Bronchial epithelial cell (primary cell): ENCODE measurements at places on chromosomes 2 and 18. TPM values are rescaled to one million over a fixed set of nuclear protein-coding genes. Genes with fewer than 3 reads are reported as not detected.

ERFE gene
- 4.2 and 5.8 TPM in 2 replicates for total RNA-seq

RAB27B gene
- total RNA-seq, result 65.5 and 72.7 TPM in 2 replicates

CD8B gene
- not detected in 2 replicates for total RNA-seq

AAK1 gene
- 17.9 and 32.5 TPM in 2 replicates for total RNA-seq

CRIM1 gene
- 35.3 and 45.7 TPM in 2 replicates for total RNA-seq

STON1 gene
- 0.26 and 0.79 TPM in 2 replicates for total RNA-seq

CYS1 gene
- 0.26 TPM in 2 replicates for total RNA-seq

CCDC141 gene
- not detected in 2 replicates for total RNA-seq

GALR1 gene
- not detected in 2 replicates for total RNA-seq

RIOK3 gene
- 144 TPM in 2 replicates for total RNA-seq

AGAP1 gene
- 17.9 and 22.4 TPM in 2 replicates for total RNA-seq

PFN4 gene
- total RNA-seq, result under 0.01 and 0.38 TPM in 2 replicates

MDH1B gene
- total RNA-seq, result 0.26 TPM in 1 of 2 replicates, not detected in the other

OTOS gene
- total RNA-seq, result not detected in 2 replicates

KATNAL2 gene
- under 0.01 and 0.77 TPM in 2 replicates for total RNA-seq

FMNL2 gene
- 15.1 and 24.7 TPM in 2 replicates for total RNA-seq

ANO7 gene
- total RNA-seq, result under 0.01 and 0.13 TPM in 2 replicates

YES1 gene
- total RNA-seq, result 119 and 165 TPM in 2 replicates

PLA2R1 gene
- 2.1 and 4.5 TPM in 2 replicates for total RNA-seq

SCLY gene
- total RNA-seq, result 9.1 and 12.6 TPM in 2 replicates

SUCLG1 gene
- 24.6 and 27.9 TPM in 2 replicates for total RNA-seq

RNF138 gene
- total RNA-seq, result 18.2 and 19.6 TPM in 2 replicates

UCN gene
- 0.51 and 1.8 TPM in 2 replicates for total RNA-seq

PRKAG3 gene
- not detected in 2 replicates for total RNA-seq

MYOM1 gene
- total RNA-seq, result 0.26 and 0.38 TPM in 2 replicates

CDK15 gene
- 0.26 TPM in 1 of 2 replicates, not detected in the other for total RNA-seq

PUM2 gene
- total RNA-seq, result 43.7 and 48.5 TPM in 2 replicates

SERPINB2 gene
- 50.5 and 64.6 TPM in 2 replicates for total RNA-seq

GNAL gene
- 8.8 and 10.8 TPM in 2 replicates for total RNA-seq

APCDD1 gene
- under 0.01 and 0.64 TPM in 2 replicates for total RNA-seq

RPL31 gene
- 1,721 and 2,143 TPM in 2 replicates for total RNA-seq

ARHGEF33 gene
- total RNA-seq, result 0.26 and 0.38 TPM in 2 replicates

GORASP2 gene
- 30.1 and 34.2 TPM in 2 replicates for total RNA-seq

UPP2 gene
- not detected in 2 replicates for total RNA-seq

TSPYL6 gene
- total RNA-seq, result not detected in 2 replicates

ANKRD36B gene
- 11.6 and 14.2 TPM in 2 replicates for total RNA-seq

MEMO1 gene
- total RNA-seq, result 29.2 and 29.7 TPM in 2 replicates

NRP2 gene
- total RNA-seq, result 12.8 and 21.3 TPM in 2 replicates
